ENCODE measurements at places on chromosomes 2 and 18.

- no peak for DNase-seq
Measured at GRCh38 chr2:166230024-166230723, 102.4 kb upstream of the SCN1A start.

DNA sequence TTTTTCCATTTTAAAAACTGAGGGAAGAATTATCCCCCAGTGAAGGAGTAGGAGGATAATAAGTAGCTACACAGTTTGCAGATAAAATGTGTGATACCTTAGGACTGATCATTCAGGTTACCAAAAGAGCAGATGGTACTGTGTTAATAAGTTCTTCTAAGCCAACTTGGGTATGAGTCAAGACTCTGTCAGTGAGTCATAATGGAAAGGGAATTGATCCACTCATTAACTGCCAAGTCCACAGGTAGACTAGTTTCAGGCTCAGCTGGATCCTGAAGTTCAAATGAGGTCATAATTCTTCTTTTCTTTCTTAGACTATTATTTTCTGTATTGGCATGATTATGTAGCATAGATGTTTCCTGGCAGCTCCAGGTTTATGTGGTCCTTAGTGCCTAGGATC lies 142.4 kb upstream of the ALPP start:
- no peak for DNase-seq

DNA sequence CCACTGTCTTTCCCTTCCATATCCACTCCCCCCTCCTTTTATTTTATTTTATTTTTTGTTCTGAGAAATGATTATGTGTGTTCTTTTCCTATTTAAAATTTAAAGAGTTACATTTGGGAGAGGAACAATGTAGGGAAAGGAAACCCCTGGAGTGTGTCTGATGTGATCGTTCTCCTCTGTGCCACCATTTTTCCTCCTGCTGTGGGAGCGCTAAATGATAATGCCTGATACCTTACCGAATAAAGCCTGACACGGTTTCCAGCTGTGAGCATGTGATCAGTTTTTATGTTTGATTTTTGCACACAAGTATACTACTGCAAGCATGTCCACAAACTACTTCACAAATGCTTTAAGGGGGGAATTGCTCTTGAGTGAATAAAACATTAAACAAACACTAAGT lies 317.8 kb upstream of the FANCL start:
- DNase-seq = no peak

- DNase-seq = peak; percentile 8
Measured at GRCh38 chr2:196677404-196677803, 37.9 kb downstream of the CCDC150 start.

GRCh38 chr2:105144152-105144940 lies 97.2 kb upstream of the GPR45 start:
- DNase-seq = no peak

DNA sequence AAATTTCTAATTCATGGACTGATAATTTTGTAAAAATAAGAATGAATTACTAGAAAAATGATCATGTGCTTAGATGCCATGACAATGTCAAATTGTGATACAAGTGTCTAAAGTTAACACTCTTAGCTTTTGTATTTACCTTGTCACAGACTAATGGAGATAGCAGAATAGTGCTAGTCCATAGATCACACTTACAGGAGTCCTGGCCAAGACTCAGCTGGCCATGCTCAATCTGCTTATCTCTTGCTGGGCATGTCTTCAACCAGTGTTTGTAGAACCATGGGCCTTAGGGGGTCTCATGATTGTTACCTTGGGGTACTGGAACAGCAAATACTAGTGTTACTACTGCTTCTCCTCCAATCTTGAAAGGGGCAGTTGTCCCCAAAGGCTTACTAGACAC lies 44.0 kb downstream of the TET3 start:
- DNase-seq = no peak

GRCh38 chr2:97661927-97662326 lies 1.9 kb downstream of the ACTR1B start:
- DNase-seq = no peak
